Activated T-helper 1 cell treated with anti-CD3 and anti-CD28 coated beads, Interleukin-12 subunit alpha, Interleukin-12 subunit beta, Interleukin-2, Interleukin-4 antibody, amounts not matched to agents 30 ng/mL and 10 ng/mL and 1 ng/mL, durations not matched to agents 14 hours and 24 hours and 36 hours (primary cell): ENCODE measurements at places on chromosomes 7 and 10.

GRCh38 chr7:150368884-150369747, 494 bp downstream of the REPIN1 start:
- H3K36me3 ChIP-seq: peaks cover 23% of the 10 kb centered on the region
- H3K27me3 ChIP-seq: peaks cover 1% of the 10 kb centered on the region
- peaks cover 52% of the 10 kb centered on the region for H3K4me1 ChIP-seq

GRCh38 chr7:85596827-85597226, 410.0 kb upstream of the SEMA3D start:
- H3K27me3 ChIP-seq: no peaks in the 10 kb centered on the region
- no peaks in the 10 kb centered on the region for H3K4me1 ChIP-seq
- no peak overlapping the region for H3K27ac ChIP-seq
- no peak for DNase-seq

- H3K36me3 ChIP-seq: no peaks in the 10 kb centered on the region
- peak; percentile 12 for DNase-seq
- H3K27ac ChIP-seq: no peak overlapping the region
- H3K4me3 ChIP-seq: no peak overlapping the region
Measured at GRCh38 chr7:28078036-28078901, 102.3 kb downstream of the JAZF1 start.

DNA sequence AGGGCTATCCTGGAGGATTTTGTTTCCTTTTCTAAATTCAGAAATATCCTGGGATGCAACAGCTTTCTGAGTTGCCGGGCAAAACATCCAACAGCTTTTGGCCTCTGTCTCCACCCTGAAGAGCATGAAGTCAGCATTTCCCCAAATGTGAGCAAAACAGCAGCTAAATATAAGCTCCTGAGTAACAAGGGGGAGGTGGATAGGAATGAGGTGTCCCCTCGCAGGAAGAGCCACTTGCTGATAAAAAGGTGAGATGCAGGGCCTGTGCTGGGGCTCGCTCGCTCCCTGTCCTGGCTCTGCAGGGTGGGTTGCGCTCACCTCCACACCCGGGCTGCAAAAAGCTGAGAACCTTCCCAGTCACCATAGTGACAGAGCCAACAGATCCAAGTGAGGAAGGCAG, 264.3 kb downstream of the ZEB1 start:
- no peak overlapping the region for H3K4me3 ChIP-seq
- no peak overlapping the region for H3K27ac ChIP-seq
- no peaks in the 10 kb centered on the region for H3K36me3 ChIP-seq
- H3K27me3 ChIP-seq: no peaks in the 10 kb centered on the region
- H3K4me1 ChIP-seq: peaks cover 28% of the 10 kb centered on the region

- H3K4me3 ChIP-seq: no peak overlapping the region
- peaks cover 2% of the 10 kb centered on the region for H3K27me3 ChIP-seq
- no peak for DNase-seq
- no peaks in the 10 kb centered on the region for H3K4me1 ChIP-seq
- no peak overlapping the region for H3K27ac ChIP-seq
- no peaks in the 10 kb centered on the region for H3K36me3 ChIP-seq
Measured at GRCh38 chr10:27861781-27862180, 116.2 kb upstream of the MKX start.

- H3K27me3 ChIP-seq: peaks cover 37% of the 10 kb centered on the region
- no peaks in the 10 kb centered on the region for H3K36me3 ChIP-seq
- H3K4me3 ChIP-seq: no peak overlapping the region
- H3K4me1 ChIP-seq: no peaks in the 10 kb centered on the region
- no peak overlapping the region for H3K27ac ChIP-seq
Measured at GRCh38 chr10:48605786-48606529, 1.1 kb upstream of the ARHGAP22 start.

- no peak overlapping the region for H3K4me3 ChIP-seq
- no peaks in the 10 kb centered on the region for H3K36me3 ChIP-seq
- H3K27ac ChIP-seq: no peak overlapping the region
- no peak for DNase-seq
- H3K27me3 ChIP-seq: peaks cover 11% of the 10 kb centered on the region
Measured at GRCh38 chr7:159125104-159125954, 19.3 kb downstream of the VIPR2 start.

GRCh38 chr10:130744631-130745030, 566.9 kb downstream of the TCERG1L start:
- H3K27ac ChIP-seq: no peak overlapping the region
- no peak for DNase-seq
- no peaks in the 10 kb centered on the region for H3K4me1 ChIP-seq
- H3K27me3 ChIP-seq: no peaks in the 10 kb centered on the region

DNA sequence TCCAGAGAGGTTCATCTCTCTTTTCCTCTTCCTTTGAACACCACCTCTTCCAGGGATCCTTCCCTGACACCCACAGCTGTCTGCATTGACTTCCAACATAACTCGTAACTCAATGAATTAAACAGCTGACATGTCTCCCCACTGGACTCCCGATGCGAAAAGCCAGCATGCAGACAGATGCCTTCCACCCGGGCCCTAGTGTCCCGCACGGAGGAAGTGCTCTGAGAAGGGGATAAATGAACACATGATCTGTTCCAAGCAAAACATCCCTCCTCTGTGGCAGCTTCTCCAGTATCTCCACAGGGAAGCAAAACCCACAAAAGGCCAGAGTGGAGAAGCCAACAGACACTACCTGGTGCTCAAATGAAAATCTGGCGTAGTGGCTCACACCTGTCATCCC, 28.3 kb downstream of the OGDHL start:
- H3K27ac ChIP-seq: no peak overlapping the region
- H3K4me1 ChIP-seq: no peaks in the 10 kb centered on the region
- H3K27me3 ChIP-seq: peaks cover 6% of the 10 kb centered on the region
- H3K36me3 ChIP-seq: no peaks in the 10 kb centered on the region
- H3K4me3 ChIP-seq: no peak overlapping the region
- DNase-seq: no peak
